CD4-positive, alpha-beta T cell (primary cell): ENCODE measurements at places on chromosomes 5 and 9. TPM values are rescaled to one million over a fixed set of nuclear protein-coding genes. Genes with fewer than 3 reads are reported as not detected.

COL15A1 gene
- total RNA-seq: not detected

PGGT1B gene
- total RNA-seq: 39.3 TPM

ARHGEF28 gene
- total RNA-seq: not detected

CTNND2 gene
- 0.20 TPM for total RNA-seq

GRCh38 chr5:128253161-128253560 lies 169.6 kb downstream of the SLC12A2 start:
- DNase-seq: no peak
